Naive thymus-derived CD8-positive, alpha-beta T cell (primary cell): ENCODE measurements at places on chromosomes 1 and 21. TPM values are rescaled to one million over a fixed set of nuclear protein-coding genes. Genes with fewer than 3 reads are reported as not detected.

- DNase-seq = no peak
- no peak overlapping the region for H3K4me3 ChIP-seq
- H3K27me3 ChIP-seq = no peaks in the 10 kb centered on the region
- no peaks in the 10 kb centered on the region for H3K36me3 ChIP-seq
- H3K27ac ChIP-seq = peak overlapping the region; percentile 93
Observed at GRCh38 chr21:45471525-45472221, 66.7 kb downstream of the COL18A1 start.

- DNase-seq = no peak
- H3K27me3 ChIP-seq = peaks cover 2% of the 10 kb centered on the region
- no peaks in the 10 kb centered on the region for H3K36me3 ChIP-seq
Observed at GRCh38 chr1:211520641-211521040, 28.7 kb upstream of the RD3 start.

GRCh38 chr1:192170196-192170984, 12.1 kb downstream of the RGS18 start:
- H3K36me3 ChIP-seq = no peaks in the 10 kb centered on the region
- no peaks in the 10 kb centered on the region for H3K27me3 ChIP-seq
- H3K4me3 ChIP-seq = peak overlapping the region; percentile 16
- H3K4me1 ChIP-seq = peaks cover 5% of the 10 kb centered on the region
- no peak for DNase-seq

DNA sequence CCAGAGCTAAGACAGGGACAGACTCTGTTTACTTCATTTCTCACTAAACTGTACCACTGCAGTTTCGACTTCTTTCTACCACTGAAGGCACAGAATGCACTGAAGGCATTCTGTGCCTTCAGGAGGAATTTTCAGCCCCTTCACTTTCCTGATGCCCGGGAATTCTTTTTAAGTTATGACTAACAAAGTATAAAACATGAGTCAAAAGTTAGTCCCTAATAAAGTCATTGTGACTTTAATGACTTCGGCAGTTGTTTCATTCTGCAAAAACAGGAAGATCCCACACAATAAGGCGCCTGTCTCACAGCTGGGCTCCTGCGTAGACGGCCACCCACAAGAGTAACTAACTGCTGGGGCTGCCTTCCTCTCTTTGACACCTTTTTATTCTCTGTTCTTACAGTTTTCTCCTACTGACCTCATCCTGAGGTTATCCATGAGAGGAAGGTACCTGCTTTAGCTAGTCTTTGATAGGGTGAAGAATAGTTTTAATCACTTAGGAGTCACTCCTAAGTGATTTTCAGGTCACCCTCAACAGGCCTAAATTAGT, 183.9 kb upstream of the SGIP1 start:
- no peak for DNase-seq
- H3K4me3 ChIP-seq = peak overlapping the region; percentile 74

DNA sequence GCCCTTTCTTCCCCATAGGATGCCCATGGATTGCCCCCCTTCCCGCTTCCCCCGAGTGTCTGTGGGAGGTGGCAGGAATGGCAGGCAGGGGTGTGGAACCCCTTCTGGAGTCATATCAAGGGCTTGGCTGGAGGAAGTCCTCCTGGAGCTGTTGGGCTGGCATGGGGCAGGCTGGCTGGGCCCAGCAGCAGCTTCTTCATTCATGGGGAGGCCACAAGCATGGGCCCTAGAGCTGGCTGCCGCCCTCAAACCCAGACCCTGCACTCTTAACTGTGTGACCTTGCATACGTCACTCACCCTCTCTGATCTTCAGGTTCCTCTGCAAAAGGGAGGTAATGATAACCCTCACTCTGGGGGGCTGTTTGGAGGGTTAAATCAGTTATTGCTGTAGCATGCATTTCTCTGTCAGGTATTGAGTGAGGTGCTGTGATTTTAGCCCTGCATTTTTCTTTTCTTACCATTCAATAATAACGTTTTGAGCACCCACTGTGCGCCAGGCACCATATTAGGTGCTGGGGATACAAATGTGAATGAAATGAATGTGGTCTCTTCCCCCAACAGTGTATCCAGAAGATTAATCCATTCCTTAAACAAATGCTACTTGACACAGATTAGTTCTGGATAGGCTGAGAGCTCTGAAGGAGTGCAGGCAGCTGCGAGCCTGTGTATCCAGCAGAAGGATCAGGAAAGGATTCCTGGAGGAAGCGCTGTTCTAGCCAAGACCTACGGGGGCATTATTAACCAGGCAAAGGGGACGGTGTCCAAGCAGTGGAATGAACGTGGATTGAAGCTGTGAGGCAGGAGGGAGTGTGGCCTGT, 9.3 kb downstream of the PCSK9 start:
- peaks cover 8% of the 10 kb centered on the region for H3K27me3 ChIP-seq
- DNase-seq = no peak
- H3K4me1 ChIP-seq = no peaks in the 10 kb centered on the region
- no peaks in the 10 kb centered on the region for H3K36me3 ChIP-seq

GRCh38 chr1:201482755-201483154, 13.8 kb upstream of the PHLDA3 start:
- H3K27me3 ChIP-seq = peaks cover 10% of the 10 kb centered on the region
- DNase-seq = no peak
- H3K27ac ChIP-seq = no peak overlapping the region

GRCh38 chr1:60872426-60873054, 209.8 kb upstream of the NFIA start:
- H3K4me3 ChIP-seq = no peak overlapping the region
- no peak overlapping the region for H3K27ac ChIP-seq
- H3K4me1 ChIP-seq = no peaks in the 10 kb centered on the region
- H3K36me3 ChIP-seq = no peaks in the 10 kb centered on the region
- no peaks in the 10 kb centered on the region for H3K27me3 ChIP-seq

- H3K27me3 ChIP-seq = peaks cover 29% of the 10 kb centered on the region
- peaks cover 5% of the 10 kb centered on the region for H3K36me3 ChIP-seq
- DNase-seq = no peak
- H3K4me1 ChIP-seq = peaks cover 10% of the 10 kb centered on the region
- no peak overlapping the region for H3K4me3 ChIP-seq
Observed at GRCh38 chr1:201175820-201176500, 14.7 kb upstream of the IGFN1 start.

Gene PADI2
- not detected for total RNA-seq

- H3K4me3 ChIP-seq = no peak overlapping the region
- DNase-seq = no peak
- no peak overlapping the region for H3K27ac ChIP-seq
Observed at GRCh38 chr1:25222606-25223005, 9.7 kb downstream of the SYF2 start.

Gene CELA3B
- not detected for total RNA-seq
